ENCODE measurements at places on chromosomes 2 and 18.

DNA sequence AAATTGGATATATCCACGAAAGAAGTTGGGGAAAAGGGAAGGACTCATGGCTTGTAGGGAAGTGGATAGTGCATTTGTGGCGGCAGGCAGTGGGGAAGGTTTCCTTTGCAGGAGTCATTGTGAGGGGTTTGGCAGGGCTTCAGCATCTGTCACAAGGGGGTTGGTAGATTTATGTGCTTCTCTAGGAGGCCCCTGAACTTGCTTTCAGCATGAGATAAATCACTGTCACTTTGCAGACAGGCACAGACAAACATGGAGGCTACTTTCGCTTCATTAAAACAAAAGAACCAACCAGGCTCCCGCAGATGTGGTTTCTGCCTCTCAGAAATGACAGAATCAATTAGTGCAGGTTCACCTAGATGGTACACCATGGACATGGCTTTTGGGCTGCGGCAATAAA is 340.7 kb downstream of the TGIF1 start:
- DNase-seq: no peak

GRCh38 chr2:2879781-2880180 is 497.8 kb downstream of the EIPR1 start:
- DNase-seq: no peak

DNA sequence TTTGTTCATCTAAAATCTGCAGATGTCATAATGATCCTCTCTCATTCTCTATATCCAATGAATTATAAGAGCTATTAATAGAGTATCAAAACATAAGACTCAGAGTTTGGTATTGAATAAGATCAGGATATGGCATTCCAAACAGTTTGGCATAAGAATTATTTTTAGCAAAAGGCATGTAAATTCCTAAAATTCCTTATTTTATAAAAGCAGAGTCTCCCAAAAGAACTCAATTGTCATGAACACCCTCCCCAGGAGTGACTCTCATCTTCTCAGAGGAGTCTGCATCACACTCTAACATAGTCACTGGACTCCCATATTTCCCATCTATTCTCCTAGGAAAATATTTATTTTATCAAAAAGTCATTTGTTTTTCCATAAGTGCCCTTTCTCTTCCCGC is 1710.2 kb upstream of the SLC39A10 start:
- no peak for DNase-seq

DNA sequence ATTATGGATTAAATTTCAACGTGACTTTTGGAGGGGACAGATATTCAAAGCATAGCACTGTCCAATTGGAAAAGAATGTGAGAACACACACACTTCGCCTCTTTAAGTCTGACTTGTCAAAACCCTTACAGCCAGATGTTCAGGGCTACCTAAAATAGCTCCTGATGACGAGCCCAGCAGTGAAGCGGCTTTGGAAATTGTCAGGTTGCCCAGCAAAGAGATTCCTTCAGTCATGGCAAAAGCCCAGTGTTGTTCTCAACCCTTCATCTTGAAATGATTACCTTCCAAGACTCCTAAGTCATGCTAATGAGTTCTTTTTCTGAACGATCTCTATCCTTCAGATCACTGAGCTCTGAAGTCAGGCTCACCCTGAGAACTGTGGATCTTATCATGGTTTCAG is 436.6 kb downstream of the LRATD1 start:
- DNase-seq: no peak

GRCh38 chr2:74764429-74765272 is 69.3 kb upstream of the HK2 start:
- DNase-seq: no peak

DNA sequence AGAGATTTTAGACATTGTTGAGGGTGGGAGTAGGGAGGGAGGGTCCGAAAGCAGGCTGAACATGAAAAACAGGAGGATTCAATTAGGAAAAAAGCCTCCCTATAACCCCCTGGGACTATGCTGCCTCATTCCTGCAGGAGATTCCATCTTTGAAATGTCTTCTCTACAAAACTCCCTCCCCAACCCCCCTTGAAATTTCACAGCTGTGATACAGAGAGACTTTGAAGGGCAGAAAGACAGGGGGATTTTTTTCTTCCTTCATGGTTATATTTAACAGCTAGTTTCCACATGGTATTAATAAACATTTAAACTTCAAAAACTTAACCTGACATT is 57.6 kb downstream of the TRIB2 start:
- DNase-seq: no peak

- DNase-seq: no peak
Observed at GRCh38 chr2:114001937-114002336, 112.0 kb downstream of the ACTR3 start.

- no peak for DNase-seq
Observed at GRCh38 chr18:58362027-58362575, 266.8 kb downstream of the ALPK2 start.

- DNase-seq: no peak
Observed at GRCh38 chr2:60383401-60384143, 169.9 kb downstream of the BCL11A start.

DNA sequence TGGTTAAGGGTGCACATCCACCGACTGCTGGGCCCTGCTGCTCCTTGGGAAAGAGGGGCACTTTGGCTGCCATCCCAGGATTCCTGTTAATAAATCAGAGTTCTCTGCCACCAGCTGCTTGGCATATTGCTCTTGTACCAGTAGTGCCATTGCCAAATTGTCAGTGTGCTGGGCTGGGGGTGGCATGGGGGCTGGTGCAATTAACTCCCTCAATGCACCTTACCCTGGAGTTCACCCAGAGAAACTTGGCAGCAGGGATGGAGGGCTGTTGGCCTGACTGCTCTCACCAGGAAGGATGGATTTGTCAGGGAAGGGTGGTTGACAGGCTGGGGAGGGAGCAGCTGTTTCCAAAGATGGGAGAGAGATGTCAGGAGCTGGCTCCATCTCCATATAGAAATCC is 94.6 kb upstream of the SKOR2 start:
- peak; percentile 54 for DNase-seq

GRCh38 chr2:240648155-240648649 is 22.9 kb downstream of the GPR35 start:
- no peak for DNase-seq

- DNase-seq: no peak
Observed at GRCh38 chr18:23231340-23232021, 96.2 kb downstream of the CABLES1 start.

GRCh38 chr2:211453311-211453887 is 897.0 kb downstream of the CPS1 start:
- DNase-seq: no peak

DNA sequence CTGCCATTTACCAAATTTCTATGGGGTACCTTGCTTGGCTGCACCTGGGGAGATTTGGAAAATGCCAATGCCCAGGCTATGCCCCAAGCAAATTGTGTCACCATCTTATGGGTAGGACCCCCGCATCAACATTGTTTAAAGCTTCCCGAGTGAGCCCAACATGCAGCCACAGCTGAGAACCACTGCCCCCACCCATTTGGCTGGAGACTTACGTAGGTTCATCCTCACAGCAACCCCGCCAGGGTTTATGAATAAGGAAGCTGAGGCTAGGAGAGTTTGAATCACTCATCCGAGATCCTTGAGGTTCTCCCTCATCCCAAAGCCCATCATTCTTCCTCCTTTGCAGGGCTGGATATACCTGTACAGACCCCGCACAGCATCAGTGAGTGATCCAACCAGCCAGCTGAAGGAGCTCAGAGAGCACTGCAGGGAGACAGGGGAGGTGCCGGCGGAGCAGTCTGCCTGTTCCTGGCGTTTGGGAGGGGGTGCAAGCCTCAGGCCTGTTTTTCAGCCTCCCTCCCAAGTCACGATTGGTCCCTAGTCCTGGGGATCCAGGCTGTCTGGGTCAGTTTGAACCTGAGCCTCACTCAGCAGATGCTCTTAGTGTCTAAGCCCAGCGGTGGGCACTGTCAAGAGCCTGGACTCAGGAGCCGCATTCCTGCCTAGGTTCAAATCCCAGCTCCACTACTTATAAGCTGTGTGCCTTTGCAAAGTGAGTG is 164.9 kb downstream of the SMAD7 start:
- DNase-seq: no peak

DNA sequence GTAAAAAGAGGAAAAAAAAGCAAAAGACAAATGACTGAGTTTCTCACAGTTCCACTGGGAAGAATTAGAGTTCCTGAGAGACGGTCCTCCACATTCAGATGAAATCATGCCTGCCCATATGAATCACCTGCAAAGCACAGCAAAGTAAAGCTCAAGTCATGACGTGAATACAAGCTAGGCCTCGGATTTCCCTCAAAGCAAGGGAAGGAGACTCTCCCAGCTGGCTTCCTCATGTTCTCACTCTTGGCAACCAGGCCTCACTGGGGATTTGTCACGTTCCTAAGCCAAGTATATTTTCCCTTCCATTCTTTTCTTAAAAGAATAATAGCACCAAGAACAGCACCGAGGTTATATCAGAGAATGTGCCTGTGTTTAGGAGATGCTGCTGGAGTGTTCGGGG is 47.0 kb downstream of the CYP27C1 start:
- no peak for DNase-seq

DNA sequence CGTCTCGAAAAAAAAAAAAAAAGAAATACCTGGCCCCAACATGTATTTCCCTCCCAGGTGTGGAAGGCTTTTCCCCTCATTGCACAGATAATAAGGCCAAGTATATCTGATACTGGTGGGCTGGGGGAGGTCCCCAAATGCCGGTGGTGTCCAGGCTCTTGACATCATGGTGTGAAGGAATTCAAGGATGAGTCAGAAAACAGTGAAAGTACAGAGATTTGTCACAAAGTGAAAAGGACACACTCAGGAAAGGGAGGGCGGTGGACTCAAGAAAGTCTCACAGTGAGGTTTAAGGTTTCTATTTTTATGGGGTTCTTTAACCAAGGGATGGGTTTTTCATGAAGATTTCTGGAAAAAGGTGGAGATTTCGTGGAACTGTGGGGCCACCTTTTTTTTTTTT is 37.8 kb upstream of the FZD5 start:
- no peak for DNase-seq

- DNase-seq: no peak
Observed at GRCh38 chr18:62512996-62513395, 9.8 kb upstream of the ZCCHC2 start.

- DNase-seq: no peak
Observed at GRCh38 chr2:186612555-186613440, 22.9 kb downstream of the ITGAV start.

GRCh38 chr18:52054324-52054723 is 285.7 kb upstream of the DCC start:
- DNase-seq: no peak

- DNase-seq: no peak
Observed at GRCh38 chr2:187124529-187124928, 275.6 kb upstream of the ZSWIM2 start.

DNA sequence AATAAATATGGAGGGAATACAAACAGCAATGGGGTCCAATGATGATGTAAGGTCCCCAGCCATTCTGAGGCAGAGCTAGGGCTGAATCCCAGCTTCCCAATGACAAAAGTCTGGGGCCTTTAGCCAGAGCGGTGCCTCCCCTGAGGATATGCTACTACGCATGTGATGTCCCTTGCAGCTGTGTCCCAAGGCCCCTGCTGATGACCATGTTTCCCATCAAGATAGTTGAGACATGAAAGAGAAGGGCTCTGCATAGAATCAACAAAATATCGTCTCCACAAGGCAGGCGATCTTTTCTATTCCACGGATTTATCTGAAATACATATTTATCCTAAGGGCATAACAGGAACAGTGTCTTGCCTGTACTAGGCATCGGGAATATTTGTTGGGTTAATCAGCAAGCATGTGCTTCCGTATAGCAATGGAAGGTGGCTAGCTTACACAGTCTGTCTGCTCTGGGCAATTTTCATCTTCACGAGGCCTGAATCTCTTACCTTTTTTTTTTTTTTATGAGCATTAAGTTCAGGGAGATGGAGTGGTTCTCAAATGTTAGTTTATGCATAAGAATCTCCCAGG is 284.6 kb downstream of the CNTNAP5 start:
- no peak for DNase-seq

DNA sequence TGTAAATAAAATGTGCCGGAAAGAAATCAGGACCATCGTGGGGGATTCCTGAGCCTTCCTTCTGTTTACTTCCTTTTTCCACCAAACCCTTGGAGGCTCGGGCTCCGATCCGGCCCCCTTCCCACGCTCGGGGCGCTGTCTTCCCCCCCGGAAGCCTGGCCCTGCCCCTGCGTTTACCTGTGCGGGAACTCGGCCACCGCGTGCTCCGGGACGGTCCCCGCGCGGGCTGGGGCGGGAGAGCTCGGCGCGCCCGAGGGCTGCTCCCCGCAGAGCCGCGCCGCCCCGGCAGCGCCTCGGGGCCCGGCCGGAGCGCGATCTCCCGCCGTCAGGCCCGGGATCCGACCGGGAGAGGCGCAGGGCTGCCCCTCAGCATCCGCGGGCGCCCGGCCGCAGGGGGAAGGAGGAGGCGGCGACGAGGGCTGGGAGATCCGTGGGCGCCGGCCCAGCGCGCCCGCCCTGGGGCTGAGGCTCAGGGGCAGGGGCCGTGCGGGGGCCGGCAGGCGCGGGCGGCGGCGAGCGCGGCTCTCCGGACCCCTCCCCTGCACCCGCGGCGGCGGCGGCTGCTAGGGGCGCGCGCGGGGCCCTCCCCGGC is 435 bp downstream of the ADCY3 start:
- DNase-seq: no peak

All from NCI-H1092 (cell line).